ENCODE measurements at places on chromosomes 16 and 17.

DNA sequence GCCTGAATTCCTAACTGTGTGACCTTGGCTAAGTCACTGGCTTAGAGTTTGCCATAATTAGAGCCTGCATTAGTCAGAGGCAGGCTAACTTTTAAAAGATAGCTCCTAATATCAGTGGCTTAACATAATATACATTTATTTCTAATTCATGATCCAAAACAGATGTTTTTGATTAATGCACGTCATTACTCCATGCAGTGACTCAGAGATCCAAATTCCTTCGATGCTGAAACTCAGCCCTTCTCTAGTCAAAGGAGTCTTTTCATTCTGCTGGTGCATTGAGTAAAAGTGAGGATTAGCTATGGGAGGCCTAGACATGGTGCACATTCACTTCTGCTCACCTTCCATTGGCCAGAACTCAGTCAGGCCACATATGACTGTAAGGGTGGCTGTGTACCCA lies 49.8 kb downstream of the IRX3 start:
- no peak for DNase-seq

DNA sequence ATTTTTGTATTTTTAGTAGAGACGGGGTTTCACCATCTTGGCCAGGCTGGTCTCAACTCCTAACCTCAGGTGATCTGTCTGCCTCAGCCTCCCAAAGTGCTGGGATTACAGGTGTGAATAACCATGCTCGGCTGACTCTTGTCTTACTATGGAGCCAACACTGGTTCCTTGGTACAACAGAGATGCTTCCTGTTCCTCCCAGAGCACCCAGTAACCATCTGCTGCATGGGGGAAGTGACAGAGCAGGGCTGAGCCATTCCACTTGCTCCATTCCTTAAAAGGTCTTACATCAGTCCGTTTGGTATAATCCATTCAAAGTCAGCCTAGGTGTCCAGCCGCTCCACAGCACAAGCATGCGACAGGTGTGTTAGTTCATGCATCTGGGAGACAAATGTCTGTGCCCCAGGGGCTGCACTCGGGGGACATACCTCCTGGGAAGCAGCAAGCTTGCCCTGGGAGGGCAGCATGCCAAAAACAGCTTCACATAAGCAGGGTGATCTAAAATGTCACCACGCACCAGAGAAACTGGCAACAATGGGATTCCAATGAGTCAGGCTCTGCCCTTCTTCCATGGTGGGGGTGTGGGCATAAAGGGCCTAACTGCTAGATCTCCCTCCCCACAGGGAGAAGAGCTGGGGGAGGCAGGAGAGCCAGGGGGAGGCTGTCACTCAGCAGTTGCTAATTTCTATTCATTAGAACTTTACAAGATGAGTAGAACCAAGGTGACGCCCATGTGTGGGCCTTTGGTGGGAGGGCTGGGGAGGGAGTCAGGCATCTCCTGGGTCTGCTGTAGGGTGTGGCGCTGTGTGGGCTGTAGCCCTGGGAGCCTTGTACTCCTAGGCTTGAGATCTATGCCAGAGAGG lies 35.5 kb downstream of the PIPOX start:
- DNase-seq, result no peak

DNA sequence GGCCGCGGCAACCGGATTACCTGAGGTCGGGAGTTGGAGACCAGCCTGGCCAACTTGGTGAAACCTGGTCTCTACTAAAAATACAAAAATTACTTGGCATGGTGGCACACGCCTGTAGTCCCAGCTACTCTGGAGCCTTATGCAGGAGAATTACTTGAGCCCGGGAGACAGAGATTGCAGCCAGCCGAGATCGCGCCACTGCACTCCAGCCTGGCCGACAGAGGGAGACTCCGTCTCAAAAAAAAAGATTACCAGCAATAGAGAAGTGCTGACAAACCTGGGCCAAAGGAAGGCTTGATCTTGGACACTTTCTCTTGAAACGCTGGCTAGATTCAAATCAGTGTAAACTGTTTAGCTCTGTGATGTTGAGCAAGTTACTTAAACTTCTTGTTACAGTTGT lies 4.3 kb downstream of the MT1H start:
- peak; percentile 55 for DNase-seq

DNA sequence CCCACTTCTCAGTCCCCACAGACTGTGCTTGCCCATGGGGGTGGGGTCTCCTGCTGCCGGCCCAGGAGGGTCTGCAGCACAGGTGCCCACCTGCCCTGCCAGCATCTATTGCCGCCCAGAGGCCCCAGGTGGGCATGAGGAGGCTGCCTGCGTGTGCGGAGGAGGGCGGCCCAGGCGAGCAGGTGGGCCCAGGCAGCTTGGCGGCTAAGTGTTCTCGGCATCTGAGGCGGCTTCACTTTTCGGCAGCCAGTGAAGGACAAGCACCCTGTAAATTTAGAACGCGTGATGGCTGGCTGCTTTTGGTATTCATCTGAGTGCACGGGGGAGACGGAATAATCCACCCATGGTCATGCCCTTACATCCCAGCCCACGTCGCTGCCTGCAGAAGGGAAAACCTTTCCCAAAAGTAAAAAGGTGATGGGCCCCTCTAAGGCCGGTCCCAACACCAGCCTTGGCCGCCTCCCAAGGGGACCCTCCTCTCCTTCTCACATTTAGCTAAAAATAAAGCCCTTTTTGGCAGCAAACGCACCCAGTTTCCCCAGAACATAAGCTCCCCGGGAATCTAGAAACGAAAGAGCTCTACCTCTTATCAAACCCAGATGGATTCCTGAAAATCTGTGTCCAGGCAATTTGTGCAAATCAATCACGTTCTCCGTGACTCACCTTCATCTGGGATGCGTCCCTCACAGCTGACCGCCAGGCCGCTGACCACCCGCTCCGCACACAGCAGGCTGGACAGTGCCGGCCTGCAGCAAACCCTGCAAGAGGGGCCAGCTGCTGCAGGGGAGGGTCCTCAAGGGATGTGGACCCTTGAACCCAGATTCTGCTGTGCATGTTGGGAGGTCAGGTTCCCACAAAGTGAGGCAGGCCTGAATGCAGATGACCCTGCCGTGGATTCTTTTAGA lies 79.4 kb downstream of the RBFOX3 start:
- no peak for DNase-seq

- DNase-seq, result no peak
Measured at GRCh38 chr16:53973021-53973420, 269.1 kb downstream of the FTO start.

DNA sequence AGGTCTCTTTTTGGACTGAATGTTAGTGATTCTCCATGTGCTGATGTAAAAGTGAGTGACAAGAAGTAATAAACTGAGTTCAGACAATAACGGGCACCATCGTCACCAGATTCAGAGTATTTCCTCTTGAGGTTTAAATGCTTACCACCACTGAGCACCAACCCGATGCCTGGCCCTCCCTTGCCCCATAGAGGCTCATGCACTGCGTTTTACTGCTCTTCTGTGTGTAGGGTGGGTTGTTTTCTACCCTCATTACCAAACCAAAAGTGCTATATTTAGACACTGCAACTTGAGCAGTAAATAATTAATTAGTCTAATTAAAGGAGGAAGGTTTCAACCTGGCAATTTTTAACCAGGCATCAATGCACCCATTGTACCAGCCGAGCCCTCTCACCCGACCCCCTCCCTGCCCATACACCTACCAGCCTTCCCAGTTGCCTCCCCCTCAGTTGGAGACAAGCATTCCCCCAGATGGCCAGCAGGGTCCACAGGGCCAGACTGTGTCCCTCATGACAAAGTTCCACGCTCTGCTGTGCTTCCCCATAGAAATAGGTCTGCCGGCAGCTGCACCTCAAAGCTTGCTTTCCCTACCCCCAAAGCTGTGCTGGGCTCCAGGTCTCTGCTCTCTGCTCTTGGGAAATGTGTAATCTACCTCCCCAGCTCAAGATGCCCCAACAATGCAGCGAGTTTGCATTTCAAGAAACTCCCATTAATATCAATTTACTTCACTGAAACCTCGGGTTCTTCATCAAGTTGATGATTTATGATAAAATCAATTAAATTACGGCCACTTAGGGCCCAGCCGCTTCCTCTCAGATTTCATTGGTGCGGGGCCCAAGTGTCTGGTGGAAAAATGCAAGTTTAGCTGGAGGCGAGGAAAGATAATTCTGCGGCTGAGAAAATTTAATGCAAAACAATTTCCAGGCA lies 16.0 kb downstream of the HOXB4 start:
- DNase-seq, result no peak

DNA sequence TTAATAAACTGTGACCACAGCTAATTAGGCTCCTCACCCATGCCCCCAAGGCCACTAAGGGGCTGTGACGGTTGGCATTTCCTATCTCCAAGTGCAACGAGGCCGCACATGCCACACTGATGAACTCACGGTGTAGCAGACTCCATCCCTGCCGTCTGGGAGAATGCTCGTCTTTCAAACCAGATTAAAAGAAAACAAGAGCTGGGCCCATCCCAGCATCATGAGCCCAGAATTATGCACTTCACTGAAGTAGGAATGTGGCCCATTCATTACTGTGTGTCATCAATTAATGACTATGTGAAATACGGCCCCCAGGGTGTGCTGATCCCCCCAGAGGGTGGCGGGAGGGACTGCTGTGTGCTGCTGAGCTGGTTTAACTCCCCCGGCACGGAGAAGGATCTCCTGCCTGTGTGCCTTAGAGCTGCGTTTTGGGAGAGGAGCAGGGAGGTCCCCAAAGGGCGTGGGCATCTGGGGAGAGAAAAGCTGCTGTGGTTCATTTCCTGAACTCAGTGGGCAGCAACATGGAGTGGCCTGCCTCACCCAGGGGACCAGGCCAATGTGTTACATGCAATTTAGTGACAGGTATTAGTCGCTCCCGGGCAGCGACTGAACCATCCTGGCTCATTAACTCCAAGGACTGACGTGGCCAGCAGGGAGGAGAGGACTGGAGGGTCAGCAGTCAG lies 194.5 kb downstream of the FOXL1 start:
- no peak for DNase-seq

GRCh38 chr16:74297145-74297665 lies 591 bp downstream of the PSMD7 start:
- no peak for DNase-seq

DNA sequence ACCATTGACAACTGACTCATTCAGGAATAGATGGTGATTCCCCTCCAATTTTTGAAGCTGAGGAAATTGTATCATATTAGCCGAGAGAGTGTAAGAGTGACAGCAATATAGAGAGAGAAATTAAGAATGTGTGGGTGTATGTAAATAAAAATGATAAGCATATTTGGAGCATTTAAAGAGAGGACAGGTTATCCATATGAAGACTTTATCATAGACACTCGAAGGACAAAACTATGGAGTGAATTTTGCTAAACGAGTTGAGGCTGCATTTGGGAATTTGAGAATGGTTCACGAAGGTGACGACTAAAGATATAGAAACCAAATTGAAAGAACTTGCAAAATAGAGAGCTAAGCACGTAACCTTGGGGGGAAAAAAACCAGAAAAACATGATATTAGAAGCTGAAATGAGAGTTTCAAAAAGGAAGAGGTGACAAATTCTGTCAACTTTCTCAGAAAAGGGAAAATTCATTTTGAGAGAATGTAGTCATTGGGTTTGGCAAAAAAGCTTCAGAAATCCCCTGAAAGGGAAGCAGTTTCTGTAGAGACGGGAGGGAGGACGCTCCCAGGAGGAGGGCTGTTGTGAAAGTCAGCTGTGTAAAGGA lies 129.7 kb downstream of the KCNJ2 start:
- DNase-seq, result no peak

- no peak for DNase-seq
Measured at GRCh38 chr16:51779240-51779639, 628.2 kb upstream of the SALL1 start.

DNA sequence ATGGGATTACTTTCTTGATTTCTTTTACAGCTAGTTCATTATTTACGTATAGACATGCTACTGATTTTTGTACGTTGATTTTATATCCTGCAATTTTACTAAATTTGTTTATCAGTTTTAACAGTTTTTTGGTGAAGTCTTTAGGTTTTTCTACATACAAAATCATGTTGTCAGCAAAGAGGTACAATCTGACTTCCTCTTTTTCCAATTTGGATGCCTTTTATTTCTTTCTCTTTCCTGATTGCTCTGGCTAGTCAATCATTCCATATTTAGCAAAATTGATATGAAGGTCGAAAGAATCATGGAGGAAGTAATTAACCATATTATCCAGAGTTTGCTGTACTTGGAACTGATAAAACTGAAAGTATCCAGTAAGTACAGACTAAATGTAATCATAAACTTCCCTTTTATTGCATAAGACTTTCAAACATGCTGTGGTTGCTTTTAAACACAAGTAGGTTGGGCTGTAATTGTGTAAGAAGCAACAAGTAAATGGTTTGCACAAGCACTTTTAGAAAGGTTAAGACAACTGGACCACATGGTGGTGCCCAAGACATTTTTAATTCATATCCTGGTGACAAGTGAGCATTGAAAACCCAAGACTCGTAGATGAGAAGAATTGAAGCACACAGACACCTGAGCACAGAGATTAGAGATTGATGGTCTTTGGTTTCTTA lies 8.4 kb downstream of the GDE1 start:
- no peak for DNase-seq

Data from muscle of back (tissue), 13 donors.